ENCODE measurements at places on chromosomes 5 and 9.

DNA sequence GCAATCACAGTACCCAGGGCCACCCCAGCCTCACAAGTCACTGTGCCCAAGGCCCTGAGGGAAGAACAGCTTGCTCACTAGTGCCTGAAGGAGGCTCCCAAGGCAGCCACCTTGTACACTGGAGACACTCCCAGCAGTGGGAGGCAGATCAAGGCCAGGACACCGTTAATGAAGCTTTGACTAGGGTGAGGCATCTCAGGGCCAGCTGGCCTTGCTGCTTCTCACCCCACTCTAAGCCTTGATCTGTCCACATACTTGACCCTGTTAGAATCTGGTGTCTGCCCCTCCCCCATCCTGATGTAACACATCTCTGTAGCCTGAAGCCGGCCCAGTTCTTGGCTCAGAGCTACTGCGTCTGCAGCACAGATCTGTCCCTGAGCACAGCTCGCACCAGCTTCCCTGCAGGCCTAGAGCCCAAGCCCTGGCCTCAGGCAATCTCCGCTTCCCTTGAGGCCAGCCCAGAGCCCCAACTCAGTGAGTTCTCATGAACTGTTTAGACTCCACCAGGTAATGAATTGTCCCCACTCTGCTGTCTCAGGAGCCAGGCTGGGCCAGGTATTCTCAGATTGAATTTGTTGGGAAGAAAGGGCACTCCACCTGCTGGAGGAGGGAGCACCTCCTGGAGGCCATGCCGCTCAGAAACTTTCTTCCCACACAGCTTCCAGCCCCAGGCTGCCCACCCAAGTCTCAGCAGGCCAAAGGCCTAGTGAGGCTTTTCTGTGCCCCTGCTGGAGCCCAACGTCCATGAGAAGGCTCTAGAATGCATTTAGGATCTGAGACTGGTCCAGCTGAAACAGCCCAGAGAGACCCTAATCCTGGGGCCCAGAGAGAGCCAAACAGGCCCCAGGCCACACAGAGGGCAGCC, 13.4 kb upstream of the JADE2 start:
- no peak for DNase-seq

GRCh38 chr9:82949203-82949602, 113.7 kb downstream of the RASEF start:
- DNase-seq, result no peak

DNA sequence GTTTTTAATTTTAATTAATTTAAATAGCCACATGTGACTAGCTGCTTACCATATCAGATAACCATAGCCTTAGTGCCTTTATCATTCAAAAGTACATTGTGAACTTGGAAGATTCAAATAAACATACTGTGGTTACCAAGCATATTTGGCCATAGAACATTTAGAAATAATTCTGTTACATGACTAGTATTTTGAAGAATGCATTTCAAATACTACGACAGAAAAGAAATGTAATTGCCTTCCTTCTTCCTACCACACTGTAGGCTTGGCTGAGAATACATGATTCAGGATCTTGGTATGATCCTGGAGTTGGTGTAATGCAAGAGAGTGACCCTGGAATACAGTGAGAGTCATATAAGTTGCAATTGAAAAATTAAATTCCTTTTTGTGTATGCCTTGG, 109.7 kb upstream of the PCA3 start:
- DNase-seq, result peak; percentile 89

DNA sequence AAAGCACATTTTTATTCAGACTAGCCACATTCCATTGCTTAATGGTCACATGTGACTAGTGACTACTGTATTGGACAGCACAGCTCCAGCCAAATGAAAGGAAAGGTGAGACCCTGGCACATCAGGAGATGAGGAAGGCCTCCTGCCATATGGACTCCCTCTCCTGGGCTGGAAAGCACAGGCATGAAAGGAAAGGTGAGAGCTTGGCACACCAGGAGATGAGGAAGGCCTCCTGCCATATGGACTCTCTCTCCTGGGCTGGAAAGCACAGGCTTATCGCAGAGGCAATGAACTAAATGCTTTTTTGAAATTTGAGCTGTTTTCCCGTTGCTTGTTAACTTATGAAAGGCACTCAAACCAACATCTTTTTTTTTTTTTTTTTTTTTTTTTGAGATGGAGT, 144.8 kb upstream of the SLC12A2 start:
- no peak for DNase-seq

DNA sequence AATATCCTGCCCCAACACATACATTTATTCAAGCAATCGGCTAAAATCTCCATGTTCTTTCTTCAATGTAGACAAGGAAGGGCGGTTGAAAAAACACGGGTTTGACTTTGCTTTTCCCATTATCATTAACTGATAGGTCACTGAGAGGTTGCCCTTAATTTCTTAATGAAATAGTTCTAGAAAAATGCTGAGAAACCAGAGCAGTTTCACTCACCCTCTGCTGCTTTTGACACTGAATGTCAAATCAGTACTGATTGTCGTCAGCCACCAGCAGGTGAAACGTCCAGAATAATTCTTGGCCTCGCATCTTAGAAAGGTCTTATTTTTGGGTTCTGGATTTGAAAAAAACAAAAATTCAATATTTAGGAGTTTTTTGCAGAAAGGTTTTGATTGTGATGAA, 8.1 kb downstream of the IL12B start:
- DNase-seq, result no peak

DNA sequence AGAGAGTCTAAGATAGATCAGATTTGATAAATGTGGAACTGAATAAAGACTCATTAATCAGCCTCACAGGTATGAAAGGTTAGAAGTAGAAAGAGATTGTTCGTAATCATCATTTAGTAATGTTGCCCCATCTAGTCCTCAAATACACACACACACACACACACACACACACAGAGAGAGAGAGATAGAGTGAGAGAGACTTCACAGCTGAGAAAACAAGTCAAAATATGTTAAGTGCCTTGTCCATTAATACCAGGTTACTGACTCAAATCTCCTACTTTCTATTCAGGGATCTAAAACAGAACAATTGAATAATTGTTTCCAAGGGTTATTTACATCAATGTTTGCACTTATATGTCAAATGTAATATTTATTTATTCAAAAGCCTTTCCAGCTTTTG, 284.6 kb downstream of the MRPS30 start:
- DNase-seq, result no peak

GRCh38 chr5:76224898-76225297, 141.7 kb downstream of the SV2C start:
- DNase-seq, result no peak

DNA sequence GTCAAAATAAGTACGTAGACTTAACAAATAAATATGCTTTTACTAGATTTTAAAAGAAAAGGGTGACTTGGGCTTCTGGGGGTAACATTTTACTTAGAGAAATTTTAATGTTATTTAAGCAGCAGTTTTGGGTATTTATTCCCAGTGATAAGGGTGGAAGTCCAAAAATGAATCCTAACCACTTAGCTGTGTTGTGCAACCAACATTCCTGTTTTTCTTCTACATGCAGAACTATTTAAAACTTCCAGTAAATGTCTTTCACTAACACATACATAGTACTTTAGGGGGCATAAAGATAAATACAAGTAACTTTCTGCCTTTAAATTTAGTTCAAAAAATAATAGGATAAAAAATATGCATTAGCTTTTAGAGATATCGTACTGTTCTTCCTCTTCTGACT, 436.7 kb downstream of the CTNND2 start:
- no peak for DNase-seq

Data from stromal cell of bone marrow (primary cell).